ENCODE measurements at places on chromosomes 7 and 10. TPM values are rescaled to one million over a fixed set of nuclear protein-coding genes. Genes with fewer than 3 reads are reported as not detected.

The RARRES2 gene
- total RNA-seq: not detected

The SLC39A12 gene
- not detected for total RNA-seq

The PRSS1 gene
- total RNA-seq: not detected

The UPK3B gene
- total RNA-seq: 0.46 TPM

The SEMA3C gene
- not detected for total RNA-seq

The CARD11 gene
- total RNA-seq: 108 TPM

The SOSTDC1 gene
- not detected for total RNA-seq

The LLCFC1 gene
- total RNA-seq: not detected

The NUDT5 gene
- 99.9 TPM for total RNA-seq

The ENKUR gene
- 0.11 TPM for total RNA-seq

The TMEM270 gene
- not detected for total RNA-seq

The CNPY1 gene
- not detected for total RNA-seq

The PLAC9 gene
- total RNA-seq: not detected

The RASA4B gene
- 30.1 TPM for total RNA-seq

The PPP1R9A gene
- total RNA-seq: not detected

The NRCAM gene
- total RNA-seq: 0.60 TPM

The SLC26A5 gene
- not detected for total RNA-seq

The IGF2BP3 gene
- total RNA-seq: 0.64 TPM

The NACAD gene
- total RNA-seq: 0.21 TPM

The CALN1 gene
- total RNA-seq: 0.11 TPM

The ALKBH4 gene
- total RNA-seq: 6.1 TPM

The PTPRN2 gene
- 0.51 TPM for total RNA-seq

The VWDE gene
- 2.3 TPM for total RNA-seq

The OR2A1 gene
- total RNA-seq: not detected

The VSTM4 gene
- total RNA-seq: 0.11 TPM

The OR13A1 gene
- total RNA-seq: not detected

The MTPN gene
- 136 TPM for total RNA-seq
